ENCODE measurements at places on chromosomes 13 and 19. TPM values are rescaled to one million over a fixed set of nuclear protein-coding genes. Genes with fewer than 3 reads are reported as not detected.

The TEX29 gene
- total RNA-seq: 0.51 TPM

The MADCAM1 gene
- 1.0 TPM for total RNA-seq

The CRLF1 gene
- total RNA-seq: not detected

DNA sequence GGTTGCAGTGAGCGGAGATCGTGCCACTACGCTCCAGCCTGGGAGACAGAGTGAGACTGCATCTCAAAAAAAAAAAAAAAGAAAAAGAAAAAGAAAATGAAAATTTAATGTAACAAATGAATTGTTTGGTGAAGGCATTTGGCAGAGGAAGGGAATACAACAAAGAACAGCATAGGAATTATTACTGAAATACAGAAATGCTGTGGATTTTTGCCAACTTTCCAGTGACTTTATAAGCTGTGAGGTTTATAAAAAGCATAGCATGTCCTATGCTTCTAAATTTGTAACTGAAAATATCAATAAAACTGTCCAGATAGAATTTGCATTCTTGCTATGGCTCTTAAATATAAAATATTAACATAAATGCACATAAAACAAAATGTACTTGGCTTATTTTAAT lies 112.9 kb upstream of the IRS2 start:
- no peak overlapping the region for H3K27ac ChIP-seq
- H3K27me3 ChIP-seq: peaks cover 7% of the 10 kb centered on the region
- no peak overlapping the region for H3K4me3 ChIP-seq

DNA sequence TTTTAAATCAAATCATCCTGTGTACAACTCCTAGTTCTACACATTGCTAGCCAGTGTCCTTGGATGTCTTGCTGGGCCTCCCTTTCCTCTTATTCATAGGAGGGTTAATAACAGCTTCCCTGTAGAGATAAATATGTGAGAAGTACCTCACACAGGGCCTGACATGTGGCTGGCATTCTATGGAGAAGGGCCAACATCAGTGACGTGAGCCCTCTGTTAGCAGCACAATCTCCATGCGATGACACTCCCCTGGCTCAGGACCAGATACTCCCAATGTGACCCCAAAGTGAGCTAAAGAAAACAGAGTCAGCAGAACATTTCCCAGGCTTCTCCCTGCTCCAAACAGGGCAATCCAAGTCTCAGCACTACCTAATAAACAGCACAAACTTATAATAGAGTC lies 818.4 kb downstream of the DIAPH3 start:
- no peaks in the 10 kb centered on the region for H3K36me3 ChIP-seq
- no peak overlapping the region for H3K27ac ChIP-seq
- H3K27me3 ChIP-seq: no peaks in the 10 kb centered on the region
- no peak for DNase-seq
- H3K4me1 ChIP-seq: no peaks in the 10 kb centered on the region

DNA sequence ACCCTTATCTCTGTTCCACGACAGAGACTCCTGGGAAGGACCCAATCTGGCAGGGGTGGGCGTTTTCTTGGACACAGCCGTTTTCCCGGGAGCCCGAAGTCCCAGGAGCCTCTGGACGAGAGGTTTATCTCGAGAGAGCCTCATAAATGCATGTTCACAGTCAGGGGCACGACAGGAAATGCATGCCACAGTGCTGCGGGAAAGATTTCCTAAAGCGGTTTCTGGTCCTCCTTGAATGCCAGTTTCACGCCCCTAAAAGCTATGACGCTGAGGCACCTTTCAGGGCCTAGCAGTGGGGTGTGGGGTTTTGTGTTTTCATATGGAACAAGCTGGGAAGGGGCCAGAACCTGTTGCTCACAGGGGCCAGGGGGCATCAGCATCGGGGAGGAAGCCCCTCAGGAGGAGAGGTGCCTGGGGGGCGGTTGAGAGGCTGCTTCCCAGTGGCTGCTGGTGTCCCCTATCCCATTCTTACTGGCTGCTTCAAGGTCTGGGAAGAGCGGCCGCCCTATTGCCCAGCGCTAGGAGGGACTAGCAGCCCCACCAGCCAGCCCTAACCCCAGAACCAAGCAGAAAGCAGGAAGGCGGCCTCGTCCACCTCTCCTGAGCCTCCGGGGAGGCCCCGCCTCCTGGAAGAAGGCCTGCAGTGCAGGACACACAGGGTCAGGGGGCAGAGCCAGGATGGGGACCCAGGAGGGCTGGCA lies 157.0 kb downstream of the KDM4B start:
- no peak for DNase-seq
- peaks cover 10% of the 10 kb centered on the region for H3K36me3 ChIP-seq
- peaks cover 29% of the 10 kb centered on the region for H3K4me1 ChIP-seq

- no peaks in the 10 kb centered on the region for H3K36me3 ChIP-seq
- no peak overlapping the region for H3K27ac ChIP-seq
- H3K27me3 ChIP-seq: no peaks in the 10 kb centered on the region
- H3K4me3 ChIP-seq: no peak overlapping the region
These were observed 237.7 kb downstream of the MZT1 start for GRCh38 chr13:72489751-72490150.

- no peaks in the 10 kb centered on the region for H3K36me3 ChIP-seq
- no peak overlapping the region for H3K4me3 ChIP-seq
- no peak for DNase-seq
- no peaks in the 10 kb centered on the region for H3K4me1 ChIP-seq
- H3K27ac ChIP-seq: no peak overlapping the region
These were observed 64.5 kb upstream of the SLC10A2 start for GRCh38 chr13:103130681-103131210.

GRCh38 chr13:46778890-46779289 lies 18.1 kb downstream of the ESD start:
- no peak for DNase-seq
- peaks cover 5% of the 10 kb centered on the region for H3K4me1 ChIP-seq
- peaks cover 38% of the 10 kb centered on the region for H3K36me3 ChIP-seq
- no peak overlapping the region for H3K27ac ChIP-seq
- no peaks in the 10 kb centered on the region for H3K27me3 ChIP-seq

DNA sequence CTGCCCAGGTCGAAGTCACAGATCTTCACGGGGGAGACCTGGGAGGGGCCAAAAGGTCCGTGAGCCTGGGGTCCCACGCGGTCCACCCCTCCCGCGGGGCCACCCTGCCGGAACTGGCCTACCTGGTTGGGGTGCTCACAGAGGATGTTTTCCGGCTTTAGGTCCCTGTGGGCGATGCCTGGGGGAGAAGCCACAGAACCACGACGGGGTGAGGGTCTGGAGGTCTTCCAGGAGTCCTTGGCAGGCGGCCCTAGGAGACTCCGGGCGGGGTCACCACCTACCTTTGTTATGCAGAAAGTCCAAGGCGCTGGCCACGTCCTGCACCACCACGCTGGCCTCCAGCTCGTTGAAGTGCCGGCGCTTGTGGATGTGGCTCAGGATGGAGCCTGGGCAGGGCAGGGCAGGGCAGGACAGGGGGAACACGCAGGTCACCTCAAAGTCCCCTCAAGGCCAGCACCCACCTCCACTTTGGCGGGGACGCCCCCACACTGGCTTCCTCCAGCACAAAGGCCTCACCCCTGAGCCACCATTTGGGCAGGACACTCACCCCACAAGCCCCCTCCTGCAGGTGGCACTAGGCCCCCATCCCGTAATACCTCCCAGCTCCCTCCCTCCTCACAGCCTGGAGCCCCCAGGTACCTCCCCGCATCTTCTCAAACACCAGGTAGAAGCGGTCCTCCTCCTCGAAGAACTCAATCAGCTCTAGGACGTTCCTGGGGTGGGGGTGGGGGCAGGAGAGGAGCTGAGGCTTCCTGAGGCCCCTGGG lies 8.4 kb downstream of the MKNK2 start:
- DNase-seq: peak; percentile 62
- peak overlapping the region; percentile 87 for H3K27ac ChIP-seq
- H3K27me3 ChIP-seq: no peaks in the 10 kb centered on the region
- peaks cover 16% of the 10 kb centered on the region for H3K4me1 ChIP-seq
- H3K36me3 ChIP-seq: peaks cover 7% of the 10 kb centered on the region
- H3K4me3 ChIP-seq: peak overlapping the region; percentile 68

GRCh38 chr19:589693-590395 lies at the start of gene HCN2:
TSS of gene HCN2 (plus strand) at chr19:589881. CDS start at chr19:589946, 65 bp downstream.
- H3K27ac ChIP-seq: no peak within 1 kb of the TSS
- no peaks in the 10 kb centered on the region for H3K36me3 ChIP-seq
- no peak within 1 kb of the TSS for H3K4me3 ChIP-seq
- H3K27me3 ChIP-seq: peaks cover 27% of the 10 kb centered on the region
- DNase-seq: no peak

- H3K4me3 ChIP-seq: peak overlapping the region; percentile 88
- peak; percentile 74 for DNase-seq
- no peaks in the 10 kb centered on the region for H3K27me3 ChIP-seq
These were observed 990 bp downstream of the LMTK3 start for GRCh38 chr19:48510421-48511268.

GRCh38 chr13:44206434-44206833 lies 167.2 kb upstream of the SERP2 start:
- H3K36me3 ChIP-seq: no peaks in the 10 kb centered on the region
- H3K4me3 ChIP-seq: no peak overlapping the region
- no peak for DNase-seq
- H3K4me1 ChIP-seq: no peaks in the 10 kb centered on the region

DNA sequence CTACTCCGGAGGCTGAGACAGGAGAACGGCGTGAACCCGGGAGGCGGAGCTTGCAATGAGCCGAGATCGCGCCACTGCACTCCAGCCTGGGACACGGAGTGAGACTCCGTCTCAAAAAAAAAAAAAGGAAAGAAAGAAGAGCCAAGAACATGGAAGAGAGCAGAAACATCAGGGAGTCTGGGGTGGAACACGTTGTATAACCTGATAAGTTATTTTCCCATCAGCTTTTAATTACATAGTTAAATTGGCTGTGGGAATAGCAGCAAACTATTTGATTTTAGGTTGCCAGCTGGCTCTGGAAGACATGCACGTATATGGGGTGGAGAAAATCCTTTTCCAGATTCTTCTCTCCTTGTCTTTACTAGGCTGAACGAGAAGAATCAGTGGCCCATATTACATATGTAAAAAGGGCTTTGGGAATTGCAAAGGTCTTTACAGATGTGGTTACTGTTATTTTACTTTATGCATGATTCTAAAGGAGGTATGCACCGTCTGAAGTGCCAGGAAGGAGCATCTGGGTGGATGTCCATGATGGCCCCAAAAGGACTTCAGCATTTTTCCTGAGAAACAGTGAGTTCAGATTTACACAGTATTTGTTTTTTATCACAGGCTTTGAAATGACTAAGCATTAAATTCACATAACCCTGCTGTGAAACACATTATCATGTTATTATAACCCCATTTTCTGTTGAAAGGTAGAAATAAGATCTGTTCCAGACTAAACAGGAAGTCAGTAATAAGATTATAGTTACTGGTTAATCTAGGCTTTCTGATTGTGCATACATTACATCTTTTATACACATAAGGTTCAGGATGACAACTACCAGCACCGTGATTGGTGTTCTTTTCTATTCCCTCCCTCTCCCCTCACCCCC lies 4.6 kb upstream of the NAA16 start:
- no peak overlapping the region for H3K27ac ChIP-seq
- DNase-seq: no peak
- H3K36me3 ChIP-seq: no peaks in the 10 kb centered on the region
- H3K4me3 ChIP-seq: no peak overlapping the region

DNA sequence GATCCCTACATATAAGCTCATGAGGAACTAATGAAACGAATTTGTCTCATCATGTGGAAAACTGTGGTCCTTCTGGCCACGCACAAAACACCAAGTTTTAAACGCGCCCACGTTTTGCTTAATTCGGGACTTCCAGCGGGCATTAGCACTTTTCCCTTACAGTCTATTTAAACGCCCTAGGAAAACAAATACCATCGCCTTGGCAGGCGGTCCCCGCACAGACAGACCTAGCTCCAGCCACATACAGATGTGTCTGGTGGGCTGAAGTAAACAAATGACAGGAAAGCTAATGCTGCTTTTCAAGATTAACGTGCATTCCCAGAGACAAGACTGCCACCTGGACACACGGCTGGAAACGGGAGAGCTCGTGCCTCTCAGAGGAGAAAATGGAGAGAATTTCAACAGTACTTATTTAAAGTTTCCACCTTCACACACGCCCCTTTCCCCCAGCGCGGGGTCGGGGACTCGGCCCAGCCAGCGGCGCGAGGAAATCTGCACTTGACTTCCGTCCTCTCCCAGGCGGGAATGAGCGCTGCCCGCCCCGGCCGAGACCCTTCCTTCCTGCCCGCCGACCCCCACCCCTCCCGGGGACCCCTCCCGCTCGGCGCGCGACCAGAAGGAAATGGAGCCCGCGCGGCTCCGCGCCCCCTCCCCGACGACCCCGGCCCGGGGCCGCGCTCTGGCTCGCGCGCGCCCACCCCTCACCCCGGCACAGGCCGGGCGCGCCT lies 931 bp downstream of the USP12 start:
- H3K4me1 ChIP-seq: peaks cover 36% of the 10 kb centered on the region
- DNase-seq: peak; percentile 57
- no peaks in the 10 kb centered on the region for H3K27me3 ChIP-seq
- H3K27ac ChIP-seq: peak overlapping the region; percentile 98

DNA sequence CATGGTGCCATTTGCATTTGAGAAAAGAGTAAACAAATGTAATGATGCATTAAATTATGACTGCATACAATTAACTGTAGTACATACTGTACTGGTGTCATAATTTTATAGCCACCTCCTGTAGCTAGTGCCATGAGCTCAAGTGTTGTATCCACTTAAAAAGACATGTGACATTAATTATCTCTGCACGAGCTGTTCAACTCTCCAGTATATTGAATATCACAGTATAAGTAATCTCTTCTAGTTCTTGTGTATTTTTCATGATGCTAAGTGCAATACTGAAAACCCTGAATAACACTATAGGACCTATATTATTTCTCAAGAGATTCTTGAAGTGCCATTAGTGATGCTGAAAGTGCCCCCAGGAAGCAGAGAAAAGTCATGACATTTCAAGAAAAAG lies 387.3 kb downstream of the PCDH17 start:
- DNase-seq: no peak
- no peaks in the 10 kb centered on the region for H3K27me3 ChIP-seq

GRCh38 chr13:76991432-76991795 lies 467 bp upstream of the CLN5 start:
- peaks cover 30% of the 10 kb centered on the region for H3K4me1 ChIP-seq
- peaks cover 23% of the 10 kb centered on the region for H3K27me3 ChIP-seq
- H3K27ac ChIP-seq: peak overlapping the region; percentile 100
- peaks cover 7% of the 10 kb centered on the region for H3K36me3 ChIP-seq
- no peak for DNase-seq

DNA sequence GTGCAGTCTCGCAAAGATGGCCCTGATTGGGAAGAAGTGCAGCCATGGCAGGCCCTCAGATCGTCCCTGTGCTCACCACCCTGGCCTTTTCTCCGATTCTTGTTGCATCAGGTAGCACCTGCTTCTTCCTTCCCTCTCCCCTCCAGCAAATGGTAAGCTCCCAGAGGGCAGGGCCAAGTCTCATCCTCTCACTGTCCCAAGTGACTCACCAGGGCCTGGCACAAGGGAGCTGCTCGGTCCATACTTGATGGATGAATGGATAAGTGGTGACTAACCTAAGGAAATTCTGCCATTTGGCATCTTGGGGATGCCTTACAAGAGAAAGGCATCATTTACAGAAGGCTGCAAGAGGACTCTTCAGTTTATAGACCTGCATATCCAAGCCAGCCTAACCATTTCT lies 84.9 kb downstream of the ZIC5 start:
- peaks cover 4% of the 10 kb centered on the region for H3K4me1 ChIP-seq
- H3K4me3 ChIP-seq: no peak overlapping the region
- no peak for DNase-seq
- no peaks in the 10 kb centered on the region for H3K36me3 ChIP-seq
